ENCODE measurements at places on chromosomes 16 and 17. TPM values are rescaled to one million over a fixed set of nuclear protein-coding genes. Genes with fewer than 3 reads are reported as not detected.

The PTX4 gene
- not detected for total RNA-seq

The TBC1D3B gene
- total RNA-seq: 1.1 TPM

The APOH gene
- not detected for total RNA-seq

The MYO15A gene
- total RNA-seq: 0.27 TPM

The YWHAE gene
- 1,204 TPM for total RNA-seq

The SLC16A5 gene
- 4.7 TPM for total RNA-seq

The CDR2 gene
- total RNA-seq: 43.2 TPM

The HOXB4 gene
- 15.7 TPM for total RNA-seq

The ARHGAP44 gene
- 0.27 TPM for total RNA-seq

The GPRC5B gene
- 23.5 TPM for total RNA-seq

The CCDC92B gene
- total RNA-seq: not detected

The CCDC154 gene
- total RNA-seq: not detected

The DHRS7C gene
- not detected for total RNA-seq

The PARD6A gene
- total RNA-seq: 2.7 TPM

The RECQL5 gene
- 20.2 TPM for total RNA-seq

The SDR42E1 gene
- 0.65 TPM for total RNA-seq

The FNDC8 gene
- not detected for total RNA-seq

The KCNG4 gene
- not detected for total RNA-seq

The KRT12 gene
- total RNA-seq: not detected

The KRT9 gene
- not detected for total RNA-seq

The CYB561 gene
- total RNA-seq: 22.1 TPM

The ZC3H18 gene
- 25.0 TPM for total RNA-seq

The HOXB1 gene
- not detected for total RNA-seq

The TPSAB1 gene
- not detected for total RNA-seq

The HS3ST4 gene
- not detected for total RNA-seq

The TAF15 gene
- 96.1 TPM for total RNA-seq

The CDH8 gene
- not detected for total RNA-seq

The FOXO3B gene
- 3.9 TPM for total RNA-seq

The KRTAP4-9 gene
- total RNA-seq: not detected

The ATF7IP2 gene
- total RNA-seq: 16.7 TPM
